ENCODE measurements at places on chromosomes 13 and 19.

DNA sequence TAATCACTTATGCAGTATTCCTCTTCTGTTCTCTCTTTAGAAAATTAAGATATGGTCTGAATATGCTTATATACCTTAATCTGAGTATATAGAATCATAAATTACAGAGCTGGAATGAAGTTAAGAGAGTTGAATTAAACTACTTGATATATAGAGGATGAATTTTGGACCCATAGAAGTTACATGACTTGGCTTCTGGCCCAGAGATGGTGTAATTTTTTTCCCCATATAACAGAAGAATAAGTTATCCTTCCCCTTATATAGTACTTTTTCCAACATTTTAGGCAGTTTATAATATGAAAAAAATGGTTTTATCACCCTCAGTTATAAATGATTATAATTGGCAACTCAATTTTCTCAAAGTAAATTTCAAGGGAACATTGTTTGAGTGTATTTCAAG lies 616.3 kb downstream of the TBC1D4 start:
- DNase-seq: no peak

DNA sequence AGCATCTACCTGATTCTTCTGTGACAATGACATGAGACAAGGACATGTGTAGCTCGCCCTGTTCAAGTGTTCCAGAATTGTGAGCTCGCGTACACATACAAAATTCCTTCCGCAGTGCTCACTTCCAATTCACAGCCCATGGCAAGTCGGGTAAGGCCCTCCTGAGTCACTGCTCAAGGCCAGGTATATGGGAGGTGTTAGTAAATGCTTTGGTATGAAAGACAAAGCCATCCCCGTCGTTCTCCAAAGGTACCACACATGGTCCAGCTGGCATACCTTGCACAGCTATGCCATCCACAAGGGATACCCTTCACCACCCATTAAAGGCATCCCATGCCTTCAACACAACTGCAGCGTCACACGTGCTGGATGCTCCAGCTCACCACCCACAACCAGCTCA lies 4.4 kb upstream of the ELL start:
- DNase-seq: no peak

GRCh38 chr19:11159598-11160439 lies 4.2 kb upstream of the SPC24 start:
- peak; percentile 76 for DNase-seq

GRCh38 chr19:10044390-10044789 lies 31.1 kb downstream of the RDH8 start:
- DNase-seq: no peak

GRCh38 chr19:8337728-8338127 lies 5.3 kb downstream of the KANK3 start:
- DNase-seq: no peak

DNA sequence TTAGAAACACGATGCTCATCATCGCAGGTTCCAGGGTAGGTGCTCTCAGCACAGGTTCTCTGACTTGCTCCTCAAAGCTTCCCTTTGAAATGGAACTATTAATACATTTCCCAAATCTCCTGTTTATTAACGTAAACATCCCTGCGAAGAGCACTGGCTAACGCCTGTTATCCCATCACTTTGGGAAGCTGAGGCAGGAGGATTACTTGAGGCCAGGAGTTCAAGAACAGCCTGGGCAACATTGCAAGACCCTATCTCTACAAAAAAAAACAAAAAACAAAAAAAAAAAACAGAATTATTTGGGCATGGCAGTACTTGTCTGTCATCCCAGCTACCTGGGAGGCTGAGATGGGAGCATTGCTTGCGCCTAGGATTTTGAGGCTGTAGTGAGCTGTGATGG lies 18.7 kb downstream of the CEACAM16 start:
- no peak for DNase-seq

DNA sequence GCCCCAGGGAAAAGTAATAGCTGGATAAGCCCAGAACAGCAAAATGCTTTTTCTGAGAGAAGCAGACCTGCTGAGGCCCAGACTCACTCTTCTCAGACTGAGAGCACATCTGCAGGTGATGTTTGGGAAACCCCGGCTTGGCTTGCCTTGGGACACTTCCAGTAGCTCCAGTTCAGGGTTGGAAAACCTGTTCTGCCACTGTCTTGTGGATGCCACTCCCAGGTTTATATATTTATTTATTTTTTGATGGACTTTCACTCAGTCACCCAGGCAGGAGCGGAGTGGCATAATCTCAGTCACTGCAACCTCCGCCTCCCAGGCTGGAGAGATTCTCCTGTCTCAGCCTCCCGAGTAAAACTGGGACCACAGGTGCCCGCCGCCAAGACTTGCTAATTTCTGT lies 8.0 kb upstream of the SMARCA4 start:
- DNase-seq: no peak

DNA sequence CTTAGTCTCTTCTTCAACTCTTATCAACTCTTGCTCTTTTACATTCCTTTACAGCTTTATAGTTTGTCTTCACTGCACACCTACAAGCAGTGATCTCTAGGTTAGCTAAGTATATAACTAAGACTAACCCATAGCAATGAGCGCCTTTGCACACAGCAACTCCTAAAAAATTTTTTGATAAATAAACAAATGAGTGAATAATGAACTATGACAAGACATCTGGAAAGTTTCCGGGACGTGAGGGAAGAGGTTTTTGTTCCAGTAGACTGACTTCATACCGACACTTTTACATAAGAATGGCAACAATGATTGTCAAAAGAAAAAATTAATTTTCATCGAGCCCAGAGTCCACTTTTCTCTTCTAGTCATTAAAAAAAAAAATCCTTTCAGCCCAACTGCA lies 98.3 kb downstream of the ELF1 start:
- DNase-seq: no peak

- DNase-seq: peak; percentile 20
Observed at GRCh38 chr19:53912653-53913052, 3.6 kb downstream of the CACNG7 start.

DNA sequence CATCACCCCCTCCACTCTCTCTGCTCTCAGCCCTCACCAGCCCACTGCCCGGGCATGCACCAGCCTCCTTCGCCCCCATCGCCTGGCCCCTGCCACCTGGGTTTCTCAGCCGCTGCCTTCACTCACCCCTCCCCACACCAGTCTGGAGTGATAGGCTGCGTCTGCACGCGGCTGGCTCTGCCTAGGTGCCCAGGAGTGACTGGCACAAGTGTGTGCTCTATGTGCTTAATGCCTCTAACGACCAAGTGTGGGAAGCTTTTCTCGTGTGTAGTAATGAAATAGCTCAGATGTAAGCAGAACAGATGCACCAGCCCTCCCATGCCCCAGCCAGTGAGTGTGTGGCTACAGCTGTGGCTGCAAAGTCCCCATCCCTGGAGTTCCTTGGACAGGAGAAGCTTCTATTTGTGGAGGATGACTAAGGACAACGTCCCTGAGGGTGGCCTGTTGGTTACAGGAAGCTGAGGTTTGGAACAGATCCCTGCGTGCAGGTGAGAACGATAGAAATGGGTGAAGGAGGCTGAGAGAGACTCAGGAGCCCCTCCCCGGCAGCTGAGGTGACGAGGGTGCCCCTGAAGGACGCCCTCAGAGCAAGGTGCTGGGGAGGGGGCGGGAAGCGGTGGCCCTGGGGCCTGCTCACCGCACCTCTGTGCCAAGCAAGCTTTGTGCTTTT lies 35.6 kb downstream of the ATP11A start:
- DNase-seq: no peak

DNA sequence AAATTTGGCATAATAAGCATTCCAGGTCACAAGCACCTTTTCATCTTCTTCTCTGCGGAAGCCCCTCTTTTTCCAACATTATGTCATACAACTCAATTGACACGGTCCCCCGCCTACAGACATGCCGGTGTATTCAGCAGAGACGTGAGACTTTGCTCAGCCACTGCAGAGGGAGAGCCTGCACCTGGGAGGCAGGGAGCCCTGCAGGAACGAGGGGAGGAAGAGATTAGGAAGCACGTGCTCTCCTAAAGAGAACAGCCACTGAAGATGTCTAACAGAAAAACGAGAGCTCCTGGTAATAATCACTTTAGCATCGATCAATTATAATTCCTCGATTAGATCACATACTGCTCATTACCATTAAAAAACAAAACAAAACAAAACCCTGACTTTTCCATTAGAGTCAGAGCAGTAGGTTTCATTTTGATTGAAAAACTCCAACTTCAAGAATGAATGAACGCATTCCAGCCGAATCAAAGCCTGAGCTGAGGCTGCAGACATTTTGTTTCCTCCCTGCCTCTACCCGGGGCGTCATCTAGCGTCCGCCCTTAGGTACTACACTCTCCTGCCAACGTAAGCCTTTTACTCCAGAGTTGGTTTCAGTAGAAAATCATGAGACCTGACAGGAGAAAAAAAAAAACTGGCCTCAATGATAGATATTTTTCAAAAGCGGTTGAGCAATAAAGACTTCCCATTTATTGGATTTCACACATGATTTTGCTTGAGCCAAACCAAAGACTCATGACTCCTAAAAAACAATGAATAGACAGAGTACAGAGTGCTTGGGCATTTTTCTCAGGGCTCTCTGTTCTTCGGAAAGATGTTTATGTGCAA lies 194.5 kb downstream of the KATNAL1 start:
- DNase-seq: peak; percentile 78

GRCh38 chr13:111283991-111284390 lies 36.5 kb upstream of the TEX29 start:
- no peak for DNase-seq

DNA sequence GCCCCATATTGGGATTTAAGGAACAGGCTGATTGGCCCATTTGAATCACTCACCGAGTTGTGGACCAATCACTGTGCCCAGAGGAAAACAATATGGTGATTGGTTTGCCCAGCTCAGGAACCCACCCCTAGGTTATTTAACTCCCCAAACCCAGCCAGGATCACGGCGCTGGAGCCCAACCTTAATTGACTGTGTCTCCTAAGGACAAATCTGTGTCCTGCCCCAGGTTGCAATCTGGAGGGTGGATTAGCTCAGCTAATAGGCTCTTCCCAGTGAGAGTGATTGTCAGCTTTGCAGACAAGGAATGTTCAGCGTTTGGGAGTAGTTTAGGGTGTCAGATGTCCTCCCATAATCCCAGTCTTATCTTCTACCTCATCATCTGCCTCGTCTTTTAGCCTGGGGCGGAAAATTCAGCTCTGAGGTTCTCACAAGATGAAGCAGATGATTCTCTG lies 3.5 kb upstream of the ZNF358 start:
- DNase-seq: no peak

DNA sequence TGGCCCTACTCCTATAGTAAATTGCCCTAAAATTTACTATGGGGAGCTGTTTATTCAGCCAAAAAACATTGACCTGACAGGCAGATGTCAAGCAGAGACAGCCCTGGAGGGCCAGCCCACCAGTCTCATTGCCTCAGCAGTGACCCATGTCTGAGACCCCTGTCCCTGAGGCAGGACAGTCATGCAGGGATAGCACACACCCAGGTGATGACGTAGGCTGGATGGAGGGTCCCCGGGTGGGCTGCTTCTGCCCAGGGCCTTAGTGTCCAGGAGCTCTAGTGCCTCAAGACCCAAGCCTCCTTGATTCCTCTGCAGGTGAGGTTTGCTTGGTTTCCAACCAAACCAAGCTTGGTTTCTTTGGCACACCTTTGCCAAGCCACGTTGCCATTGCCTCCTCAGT lies 72.1 kb downstream of the HSPH1 start:
- DNase-seq: no peak

- peak; percentile 80 for DNase-seq
Observed at GRCh38 chr19:6802336-6803035, 30.0 kb downstream of the VAV1 start.

GRCh38 chr19:18495204-18495911 lies 26.5 kb downstream of the ELL start:
- no peak for DNase-seq

DNA sequence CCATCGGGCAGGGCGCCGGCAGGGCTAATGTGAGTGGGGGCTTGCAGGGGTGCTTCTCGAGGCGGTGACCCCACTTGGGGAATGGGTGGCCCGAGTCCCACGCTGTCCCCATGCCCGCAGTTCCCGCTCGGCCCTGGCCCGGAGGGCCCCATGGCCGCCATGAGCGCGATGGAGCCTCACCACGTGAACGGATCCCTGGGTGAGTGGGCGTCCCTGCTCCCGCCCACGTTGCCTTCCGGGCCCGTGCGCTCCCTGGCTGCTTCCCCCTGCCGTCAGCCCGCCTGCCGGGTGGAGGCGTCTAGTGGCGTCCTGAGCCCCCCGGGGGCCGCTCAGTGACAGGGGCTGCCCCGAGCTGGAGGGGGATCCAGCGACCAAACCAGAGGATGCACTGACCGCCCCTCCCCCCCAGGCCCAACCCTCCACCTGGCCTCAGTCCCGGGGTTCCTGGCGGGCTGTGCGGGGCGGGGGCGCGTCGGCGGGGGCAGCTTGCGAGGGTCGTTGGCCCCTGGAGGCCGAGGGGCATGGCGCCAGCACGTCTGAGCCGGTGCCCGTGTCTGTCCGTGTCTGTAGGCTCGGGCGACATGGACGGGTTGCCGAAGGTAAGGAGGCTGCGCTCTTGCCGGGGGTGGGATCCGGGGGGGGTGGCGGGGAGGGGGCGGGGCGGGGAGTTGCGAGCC lies 4.8 kb downstream of the ISYNA1 start:
- no peak for DNase-seq

DNA sequence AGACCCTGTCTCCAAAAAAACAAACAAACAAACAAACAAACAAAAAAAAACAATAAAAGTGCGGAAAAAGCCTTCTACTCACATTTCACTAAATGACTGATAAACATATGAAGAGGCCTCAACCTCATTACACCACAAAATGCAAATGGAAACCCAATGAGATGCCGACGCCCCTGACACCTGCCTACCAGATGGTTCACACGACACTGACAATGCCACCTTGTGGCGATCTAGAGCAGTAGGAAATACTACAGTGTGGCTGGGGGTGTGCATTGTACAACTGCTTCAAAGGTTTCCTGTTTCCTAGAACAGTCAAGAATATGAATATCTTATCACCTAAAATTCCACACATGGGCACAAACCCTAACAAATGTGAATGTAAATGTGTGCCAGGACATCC lies 14.0 kb downstream of the SCGB2B2 start:
- DNase-seq: peak; percentile 74

GRCh38 chr13:93746589-93746988 lies 520.0 kb downstream of the GPC6 start:
- no peak for DNase-seq

GRCh38 chr13:39825886-39826285 lies 170.4 kb downstream of the COG6 start:
- no peak for DNase-seq

- DNase-seq: no peak
Observed at GRCh38 chr13:48125794-48126228, 30.9 kb upstream of the MED4 start.

DNA sequence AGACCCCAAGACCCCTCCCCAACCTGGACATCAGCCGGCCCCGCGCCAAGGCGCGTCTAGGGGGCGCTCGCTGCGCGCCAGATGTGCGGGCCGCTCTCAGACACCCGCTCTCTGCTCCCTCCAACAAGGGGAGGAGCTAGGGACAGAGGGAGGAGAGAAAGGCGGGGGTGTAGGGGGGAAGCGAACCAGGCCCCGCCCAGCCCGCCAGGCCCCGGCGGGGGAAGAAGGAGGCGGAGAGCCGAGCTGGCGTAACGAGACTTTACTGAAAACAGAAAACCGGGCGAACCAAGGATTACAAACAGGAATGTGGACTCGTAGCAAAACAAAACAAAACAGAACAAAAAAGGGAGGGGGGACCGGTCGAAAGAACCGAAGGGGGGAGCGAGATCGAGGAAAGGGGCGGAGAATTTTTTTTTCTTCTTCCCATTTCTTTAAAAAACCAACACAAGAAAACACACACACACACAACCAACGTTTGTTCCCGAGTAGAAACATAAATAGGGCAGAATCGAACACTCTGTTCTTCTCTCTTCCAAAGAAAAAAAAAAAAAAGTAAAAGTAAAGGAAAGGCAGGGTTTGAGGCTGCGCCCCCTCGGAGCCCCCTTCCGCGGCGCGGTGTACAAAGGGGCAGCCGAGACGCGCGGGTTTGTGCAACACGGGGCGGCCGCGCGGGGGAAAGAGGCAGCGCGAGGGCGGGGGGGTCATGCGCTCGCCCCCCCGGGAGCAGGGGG lies 1.7 kb downstream of the JUND start:
- peak; percentile 96 for DNase-seq
